Lower leg skin (tissue), 4 donors: ENCODE measurements at places on chromosomes 1 and 21.

DNA sequence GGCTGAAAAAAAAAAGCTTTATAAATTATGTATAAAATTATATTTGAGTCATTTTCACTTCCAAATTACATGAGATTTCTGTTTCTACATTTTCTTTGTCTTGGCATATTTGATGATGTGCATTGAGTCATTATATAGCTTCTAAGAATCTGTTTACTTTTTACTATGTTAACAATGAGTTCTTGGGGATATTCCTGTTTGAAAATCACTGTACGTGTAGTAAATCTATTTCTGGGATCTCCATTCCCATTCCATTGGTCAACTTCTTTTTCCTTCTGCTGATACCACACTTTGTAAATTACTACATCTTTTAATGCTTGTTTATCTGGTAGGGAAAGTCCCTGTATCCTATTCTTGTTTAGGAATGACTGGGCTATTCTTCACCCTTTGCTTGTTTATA lies 43.6 kb downstream of the TNFRSF9 start:
- no peak for DNase-seq

- DNase-seq, result no peak
Observed at GRCh38 chr1:223792046-223792445, 53.7 kb downstream of the TP53BP2 start.

DNA sequence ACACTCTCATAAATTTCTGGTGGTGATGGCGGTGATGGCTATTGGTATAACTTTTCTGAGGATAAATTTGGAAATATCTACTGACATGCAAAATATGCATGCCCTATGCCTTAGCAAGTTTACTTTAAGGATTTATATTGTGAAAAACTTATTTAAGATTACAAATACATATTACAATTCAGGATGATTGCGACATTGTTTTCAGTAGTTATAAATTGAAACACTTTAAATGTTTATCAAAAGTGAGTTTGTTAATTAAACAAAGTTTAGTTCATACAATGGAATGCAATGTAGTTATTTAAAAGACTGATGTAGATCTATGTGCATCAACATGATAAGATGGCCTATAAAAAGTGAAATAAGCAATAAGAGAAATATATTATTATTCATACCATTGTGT lies 331.3 kb upstream of the NR5A2 start:
- DNase-seq, result no peak

GRCh38 chr1:101278845-101279244 lies 42.0 kb downstream of the S1PR1 start:
- no peak for DNase-seq

GRCh38 chr1:227745568-227746265 lies 10.5 kb downstream of the SNAP47 start:
- no peak for DNase-seq

DNA sequence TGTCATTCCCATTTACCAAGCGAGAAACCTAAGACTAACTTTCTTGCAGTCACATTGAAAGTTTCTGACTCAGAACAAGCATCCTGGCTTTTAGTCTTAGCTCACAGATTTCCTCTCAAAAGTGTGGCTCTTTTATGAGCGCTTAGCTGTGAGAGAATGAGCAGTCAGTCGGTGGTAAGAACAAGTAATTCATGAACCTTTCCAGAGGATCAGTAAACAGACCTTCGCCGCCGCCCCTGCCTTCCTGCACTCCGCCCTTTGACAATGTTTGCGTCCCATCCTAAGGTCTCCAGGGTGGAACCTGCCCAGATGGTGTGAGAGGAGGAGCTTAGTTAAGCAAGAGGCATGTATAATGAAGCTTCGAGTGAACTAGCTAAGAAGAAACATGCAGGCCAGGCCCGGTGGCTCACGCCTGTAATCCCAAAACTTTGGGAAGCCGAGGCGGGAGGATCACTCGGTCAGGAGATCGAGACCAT lies 142.4 kb downstream of the GLUL start:
- DNase-seq, result peak; percentile 37

DNA sequence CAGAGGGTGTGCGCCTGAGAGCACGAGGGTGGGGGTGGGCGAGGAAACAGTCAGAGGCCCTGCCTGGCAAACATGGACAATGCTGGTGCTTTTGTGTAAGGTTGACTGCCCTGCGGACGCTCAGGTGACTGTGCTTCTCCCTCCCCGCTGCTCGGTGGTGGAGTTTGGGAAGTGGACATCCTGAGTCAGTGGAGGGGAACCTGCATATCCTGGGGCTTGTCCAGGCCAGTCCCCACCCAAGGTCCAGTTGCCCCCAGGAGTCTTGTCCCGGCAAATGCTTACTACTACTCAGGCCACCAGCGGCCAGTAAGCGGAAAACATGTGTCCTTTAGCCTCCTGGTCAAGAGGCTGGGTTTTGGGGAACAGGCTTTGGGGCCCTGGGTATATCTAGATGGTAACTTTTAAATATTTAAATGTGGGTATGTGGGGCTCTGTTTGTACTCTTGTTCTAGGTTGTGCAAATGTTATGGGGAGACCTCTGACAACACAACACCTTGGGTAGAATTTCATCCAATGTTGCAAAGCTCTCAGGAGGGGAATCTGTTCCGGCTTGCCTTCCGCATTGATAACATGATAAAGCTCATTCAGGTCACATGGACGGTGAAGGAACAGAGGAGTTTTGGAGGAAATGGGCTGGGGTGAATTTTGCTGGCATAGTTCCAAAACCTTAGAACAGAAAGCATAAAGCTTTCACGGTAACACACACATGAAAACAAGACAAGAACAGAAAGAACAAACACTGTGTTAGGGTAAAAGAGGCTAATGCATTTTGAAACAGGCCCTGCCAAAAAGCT lies 364.9 kb downstream of the PRDM2 start:
- DNase-seq, result no peak

DNA sequence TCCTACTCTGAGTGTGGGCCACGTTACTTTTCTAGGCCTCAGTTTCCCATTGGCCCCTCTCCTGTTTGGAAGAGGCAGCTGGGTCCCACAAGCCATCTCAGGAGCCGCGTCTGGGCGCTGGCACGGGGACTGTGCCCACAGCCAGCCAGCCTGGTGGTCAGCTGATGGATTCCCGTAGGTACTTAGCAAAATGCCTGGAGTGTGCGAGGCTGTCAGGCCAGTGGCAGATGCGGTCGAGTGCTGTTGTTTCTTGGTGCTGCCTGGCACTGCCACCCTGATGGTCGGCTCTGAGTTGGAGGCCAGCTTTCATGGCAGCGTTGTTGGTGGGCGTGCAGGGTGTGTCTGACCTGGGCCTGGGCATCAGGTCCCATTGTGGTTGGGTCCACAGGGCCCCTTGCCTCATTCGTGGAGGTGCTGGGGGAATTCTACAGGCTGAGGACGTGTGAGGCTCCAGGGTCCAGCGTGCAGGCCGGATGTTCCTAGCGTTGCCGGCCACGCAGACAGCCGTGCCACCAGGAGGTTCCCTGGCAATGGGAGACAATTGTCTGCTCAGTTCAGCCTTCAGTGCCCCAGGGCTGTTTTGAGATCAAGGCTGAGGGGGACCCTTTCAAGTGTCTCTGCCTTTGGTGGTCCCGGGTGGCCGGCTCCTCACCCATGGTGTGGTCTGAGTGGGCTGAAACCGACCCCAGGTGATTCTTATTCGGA lies 20.9 kb downstream of the SKI start:
- DNase-seq, result no peak

DNA sequence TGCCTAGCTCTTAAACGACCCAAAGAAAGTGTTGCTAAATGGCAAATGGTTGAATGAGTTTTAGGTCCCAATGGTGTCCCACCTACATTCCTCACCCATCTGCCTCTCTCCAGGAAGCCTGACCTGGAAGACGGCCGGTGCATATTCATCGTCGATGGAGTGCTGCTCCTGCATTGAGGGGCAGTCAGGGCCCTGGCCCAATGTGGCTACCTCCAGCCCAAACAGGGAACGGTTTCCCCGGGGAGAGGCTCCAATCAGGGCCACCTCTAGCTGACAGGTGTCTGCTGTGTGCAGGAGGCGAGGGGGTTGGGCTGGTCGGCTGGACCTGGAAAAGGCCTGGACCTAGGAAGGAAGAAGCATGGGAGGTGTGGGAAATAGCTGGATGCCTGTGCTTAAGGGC lies 1.6 kb downstream of the GLMP start:
- no peak for DNase-seq

DNA sequence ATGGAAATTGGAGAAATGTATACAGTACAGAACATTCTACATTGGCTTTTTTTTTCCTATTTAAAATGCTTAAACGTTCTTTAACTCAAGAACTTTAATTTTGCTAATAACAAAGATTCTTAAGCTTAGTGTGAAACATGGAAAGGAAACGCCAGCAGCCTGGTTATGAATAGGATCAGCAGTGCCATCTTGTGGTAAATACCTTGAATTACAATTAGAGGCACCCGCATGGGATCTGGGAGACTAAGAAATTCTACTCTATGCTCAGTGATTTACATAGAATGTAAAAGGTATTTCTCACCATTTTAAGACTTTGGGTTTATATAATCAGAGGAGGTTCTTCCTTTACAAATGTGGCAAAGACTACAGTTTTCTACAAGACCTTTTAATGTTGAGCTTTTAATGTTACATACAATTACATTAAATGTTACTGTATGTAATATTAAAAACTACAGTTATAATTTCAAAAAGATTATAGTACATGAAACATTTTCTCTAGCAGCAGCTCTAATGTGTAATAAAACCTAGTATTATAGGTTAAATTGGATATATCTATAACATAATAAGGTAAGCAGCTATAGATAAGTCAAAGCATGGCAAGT lies 32.1 kb upstream of the APOBEC4 start:
- no peak for DNase-seq

GRCh38 chr1:50422946-50423669 lies at the start of gene DMRTA2:
DMRTA2 (minus strand) TSS chr1:50423443; CDS start chr1:50421536, 1,907 bp downstream.
- DNase-seq, result no peak

DNA sequence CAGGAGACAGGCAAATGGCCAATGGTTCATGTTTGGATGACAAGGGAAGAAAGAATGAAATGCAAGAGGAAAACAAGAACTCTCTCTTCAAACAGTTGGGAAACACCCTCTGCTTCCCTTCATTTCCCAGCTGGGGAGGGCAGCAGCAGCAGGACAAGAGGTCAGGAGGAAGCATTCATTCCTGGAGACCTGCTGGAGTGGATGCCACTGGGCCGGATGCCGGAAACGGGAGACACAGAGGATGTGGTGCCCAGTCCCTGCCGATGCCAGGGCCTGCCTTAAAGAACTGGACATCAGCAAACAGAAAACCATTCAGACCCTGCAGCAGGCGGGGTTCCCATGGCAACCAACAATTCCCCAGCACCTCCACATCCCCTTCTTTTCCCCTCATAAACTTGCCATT lies 102.3 kb upstream of the ZNF648 start:
- peak; percentile 87 for DNase-seq

DNA sequence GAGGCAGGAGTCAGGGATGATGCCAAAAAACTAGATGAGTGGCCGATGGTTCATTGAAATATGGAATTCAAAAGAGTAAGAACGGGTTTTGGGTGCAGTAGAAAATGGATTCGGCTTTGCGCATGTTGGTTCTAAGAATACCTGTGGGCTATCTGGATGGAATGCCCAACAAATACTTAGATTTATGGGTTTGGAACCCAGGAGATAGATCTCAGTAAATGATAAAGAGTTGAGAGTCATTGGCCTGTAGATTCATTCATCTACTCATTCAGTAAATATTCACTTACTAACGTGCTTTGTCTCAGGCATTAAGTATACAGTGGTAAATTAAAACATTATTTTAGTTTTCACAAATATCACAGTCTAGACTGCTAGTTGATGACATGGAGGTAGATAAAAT lies 247.7 kb downstream of the NFIA start:
- no peak for DNase-seq

- no peak for DNase-seq
Observed at GRCh38 chr1:48746906-48747305, 29.8 kb downstream of the BEND5 start.

- DNase-seq, result no peak
Observed at GRCh38 chr1:201582705-201583442, 43.9 kb downstream of the NAV1 start.

GRCh38 chr1:165351863-165352441 lies 4.6 kb downstream of the LMX1A start:
- no peak for DNase-seq

GRCh38 chr21:15741510-15741909 lies 11.7 kb downstream of the USP25 start:
- no peak for DNase-seq

DNA sequence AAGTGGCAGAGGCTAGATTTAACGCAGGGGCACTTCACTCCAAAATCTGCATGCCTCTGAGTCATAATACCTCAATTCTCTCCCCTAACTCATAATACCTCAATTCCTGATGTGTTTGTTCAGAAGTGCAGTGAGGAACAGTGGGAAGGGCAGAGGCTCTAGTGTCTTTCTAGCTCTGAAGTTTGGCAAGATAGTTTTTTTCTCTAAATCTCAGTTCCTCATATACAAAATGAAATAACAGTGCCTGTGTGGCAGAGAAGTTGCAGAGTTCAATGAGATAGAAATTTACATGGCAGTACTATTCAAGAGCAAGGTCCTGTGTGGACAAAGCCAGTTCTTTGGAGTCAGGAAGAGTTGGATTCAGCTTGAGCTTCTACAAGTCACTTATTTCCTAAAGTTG lies 9.8 kb downstream of the JUN start:
- no peak for DNase-seq

DNA sequence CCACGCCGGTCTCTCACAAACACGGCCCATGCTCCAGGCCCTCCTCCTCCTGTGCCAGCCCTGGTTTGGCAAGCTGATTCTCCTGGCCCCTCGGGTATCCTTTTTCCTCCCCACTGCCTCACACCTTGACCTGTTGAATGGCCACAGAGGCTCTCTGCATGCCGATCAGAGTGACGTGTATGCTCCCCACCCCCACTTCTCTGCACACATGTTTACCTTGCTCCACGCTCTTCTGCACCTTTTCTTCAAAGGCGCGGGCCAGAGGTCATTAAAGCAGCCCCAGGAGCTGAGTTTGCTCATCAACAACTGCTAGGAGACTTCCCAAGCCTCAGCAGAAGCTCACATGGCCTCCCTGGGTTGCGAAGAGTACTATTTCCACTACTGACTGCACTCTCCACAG lies 139.3 kb upstream of the EDN2 start:
- no peak for DNase-seq

DNA sequence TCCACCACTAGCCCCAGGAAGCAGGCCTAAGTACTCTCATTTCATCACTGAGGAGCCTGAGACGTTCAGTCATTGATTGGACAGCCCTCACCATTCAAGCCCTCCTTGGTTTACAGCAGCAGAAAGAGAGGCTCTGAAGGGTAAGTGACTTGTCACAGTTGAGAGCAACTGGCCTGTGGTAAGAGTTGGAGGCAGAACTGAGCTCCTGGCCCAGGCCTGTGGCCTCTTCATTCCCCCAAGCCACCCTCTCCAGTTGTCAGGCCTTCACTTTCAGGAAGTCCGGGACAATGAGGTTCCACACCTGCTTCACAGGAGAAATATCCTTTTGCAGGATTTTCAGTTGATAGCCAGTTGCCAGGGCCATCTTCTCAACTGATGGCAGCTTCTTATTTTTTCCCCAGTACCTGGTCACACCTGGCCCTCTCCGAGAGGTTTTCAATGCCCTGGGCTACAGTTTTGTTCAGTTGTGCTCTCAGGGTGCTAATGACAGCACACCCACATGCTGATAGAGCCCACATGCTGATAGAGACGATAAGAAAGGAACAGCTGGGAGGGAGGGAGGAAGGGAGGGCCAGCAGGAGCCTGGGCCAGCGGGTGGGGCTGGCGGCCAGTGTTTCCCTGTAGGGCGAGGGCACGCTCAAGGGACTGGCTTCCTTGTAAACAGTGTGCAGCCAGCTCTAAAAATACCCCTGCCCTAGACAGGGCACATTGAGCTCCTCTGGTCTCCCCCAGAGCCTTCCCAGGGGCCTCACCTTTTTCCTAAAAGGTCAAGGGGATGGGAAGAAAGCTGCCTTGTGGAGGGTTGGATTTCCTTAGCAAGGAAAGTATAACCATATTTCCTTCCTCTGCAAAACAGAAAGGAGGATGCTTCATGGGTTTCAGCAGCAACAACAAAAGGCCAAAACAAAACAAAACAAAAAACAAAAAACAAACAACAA lies 112.7 kb upstream of the JUN start:
- no peak for DNase-seq
